GM06990 (cell line): ENCODE measurements at places on chromosomes 11 and 22.

DNA sequence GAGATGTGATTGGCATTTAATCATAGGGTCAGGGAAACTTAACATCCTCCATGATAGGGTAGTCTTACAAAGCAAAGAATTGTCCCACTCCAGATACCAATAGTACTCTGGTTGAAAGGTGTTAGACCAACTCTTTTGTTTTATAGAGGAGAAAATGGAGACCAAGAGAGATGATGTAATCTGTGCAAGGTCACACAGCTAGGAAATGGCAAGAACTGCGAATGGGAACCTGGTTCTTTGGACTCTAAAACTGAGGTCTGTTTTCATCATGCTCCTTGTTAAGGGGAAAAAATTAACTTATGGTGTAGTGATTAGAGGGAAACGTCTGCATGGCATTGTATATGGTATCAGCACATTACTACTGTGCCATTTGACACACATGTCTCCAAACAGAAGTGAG lies 171.1 kb downstream of the COMMD9 start:
- no peak for DNase-seq

DNA sequence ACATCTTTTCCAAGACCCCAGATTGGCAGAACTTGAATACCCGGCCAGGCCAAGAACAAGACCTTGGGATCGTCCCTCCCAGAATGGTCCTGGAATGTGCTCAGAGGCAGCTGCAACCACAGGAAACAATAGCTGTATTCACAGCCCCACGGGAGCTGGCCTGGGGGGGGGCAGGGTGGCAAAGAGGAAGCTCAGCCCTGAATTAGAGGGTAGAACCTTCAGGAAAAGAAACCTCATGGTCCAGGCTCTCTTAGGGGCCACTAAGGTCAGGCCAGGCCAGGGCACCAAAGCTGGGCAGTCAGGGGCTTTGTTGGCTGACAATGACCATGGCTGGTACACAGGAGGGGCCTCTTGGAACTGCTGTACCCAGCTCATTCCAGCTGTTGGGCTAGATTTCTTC lies 17.3 kb downstream of the RPL27A start:
- no peak for DNase-seq

GRCh38 chr22:49872347-49872746 lies 18.7 kb downstream of the ZBED4 start:
- DNase-seq: no peak

DNA sequence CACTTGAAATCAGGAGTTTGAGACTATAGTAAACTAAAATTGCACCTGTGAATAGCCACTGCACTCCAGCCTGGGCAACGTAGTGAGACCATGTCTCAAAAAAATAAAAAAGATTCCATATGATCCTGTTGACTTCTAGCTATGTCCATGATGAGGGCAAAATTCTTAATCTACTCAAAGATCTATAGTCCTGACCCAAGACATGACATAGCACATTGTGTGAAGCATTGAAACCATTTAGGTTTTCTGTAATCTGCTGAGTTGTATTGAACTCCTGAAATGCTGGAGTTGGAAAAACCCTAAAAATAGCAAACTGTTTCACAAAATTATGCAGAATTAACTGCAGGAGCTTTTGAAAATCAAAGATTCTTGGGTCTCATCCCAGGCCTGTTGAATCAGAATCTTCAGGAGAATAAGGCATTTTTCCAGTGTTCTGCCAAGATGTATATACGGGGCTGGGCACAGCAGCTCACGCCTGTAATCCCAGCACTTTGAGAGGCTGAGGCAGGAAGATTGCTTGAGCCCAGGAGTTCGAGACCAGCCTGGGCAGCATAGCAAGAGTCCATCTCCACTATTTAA lies 29.8 kb upstream of the LDHA start:
- no peak for DNase-seq
